Stimulated activated CD8-positive, alpha-beta memory T cell treated with anti-CD3 and anti-CD28 coated beads, Interleukin-15, amount 100 ng/mL, for 1 hour (primary cell): ENCODE measurements at places on chromosomes 12 and 14.

- no peak for DNase-seq
These were observed 70.5 kb downstream of the TMEM260 start for GRCh38 chr14:56650048-56650447.

DNA sequence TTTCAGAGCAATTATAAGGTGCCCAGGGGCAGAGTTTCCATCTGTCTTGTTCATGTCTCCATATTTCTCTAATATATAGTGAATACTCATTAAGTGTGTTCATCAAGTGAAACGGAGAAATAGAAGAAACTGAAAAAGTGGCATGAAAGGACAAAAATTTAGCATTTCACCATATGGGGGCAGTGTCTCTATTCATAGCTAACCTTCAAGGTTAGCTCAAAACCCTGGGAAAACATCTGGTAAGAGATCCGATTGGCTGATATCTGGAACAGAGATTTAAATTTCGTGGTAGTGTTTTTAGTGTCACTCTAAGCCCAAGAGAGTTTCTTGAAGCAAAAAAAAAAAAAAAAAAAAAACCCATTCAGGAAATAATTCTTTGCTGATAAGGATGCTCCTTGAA lies 367.5 kb downstream of the DAD1 start:
- DNase-seq: no peak

DNA sequence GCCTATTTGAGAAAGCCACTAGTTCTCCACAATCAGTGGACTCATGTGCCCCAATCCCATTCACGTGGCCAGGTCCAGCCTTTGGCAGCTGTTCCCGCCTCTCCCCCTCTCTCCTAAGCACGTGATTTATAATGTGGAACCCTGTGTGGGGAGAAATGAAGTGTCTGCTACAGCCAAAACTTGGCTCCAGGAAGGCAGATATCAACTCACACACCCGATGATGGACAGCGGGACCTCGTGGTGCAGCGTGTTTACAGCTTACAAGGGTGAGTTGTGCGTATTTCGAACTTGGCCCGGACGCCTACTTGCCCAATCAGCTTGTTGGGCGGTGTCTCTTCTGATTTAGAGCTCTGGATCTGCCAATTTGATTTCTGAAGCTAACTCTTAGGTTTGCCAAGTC lies 38.1 kb upstream of the FAM181A start:
- DNase-seq: no peak

- no peak for DNase-seq
These were observed 95.8 kb downstream of the PRKCH start for GRCh38 chr14:61417141-61417540.

GRCh38 chr12:7959278-7959677 lies 23.3 kb upstream of the SLC2A3 start:
- DNase-seq: no peak

GRCh38 chr12:46604684-46605083 lies 221.1 kb downstream of the SLC38A4 start:
- no peak for DNase-seq

- no peak for DNase-seq
These were observed 148.0 kb upstream of the NUDT4 start for GRCh38 chr12:93229494-93230325.

DNA sequence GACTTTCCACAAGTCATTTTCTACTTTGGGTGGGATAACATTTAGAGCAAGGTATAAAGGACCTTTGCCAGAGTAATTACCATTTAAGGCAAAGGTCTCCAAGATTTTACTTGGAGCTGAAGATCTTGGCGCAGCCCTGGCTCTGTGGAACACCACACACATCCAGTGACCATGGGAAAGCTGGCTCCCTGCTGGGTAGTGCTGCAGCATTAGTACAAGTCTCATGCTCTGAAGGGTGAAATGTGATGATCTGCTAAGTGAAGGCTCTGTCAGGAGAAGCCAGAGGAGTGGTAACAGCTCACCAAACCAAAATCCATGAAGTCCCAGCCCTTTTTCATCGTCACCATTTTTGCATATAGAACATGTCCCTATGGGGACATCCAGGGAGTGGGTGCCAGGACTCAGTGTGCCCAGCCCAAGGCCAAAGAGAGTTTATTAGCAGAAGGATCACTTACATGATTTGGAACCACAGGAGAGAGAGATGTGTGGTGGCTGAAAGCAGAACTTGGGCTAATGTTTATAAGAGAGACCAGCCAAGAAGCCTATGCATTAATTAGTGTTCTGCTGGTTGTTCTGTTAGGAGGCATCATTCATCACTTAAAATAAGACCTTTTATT lies 110.7 kb downstream of the SLC38A6 start:
- DNase-seq: no peak

GRCh38 chr14:52355016-52355431 lies 40.9 kb downstream of the PTGER2 start:
- DNase-seq: no peak

GRCh38 chr12:105610459-105610858 lies 280.0 kb downstream of the C12orf75 start:
- no peak for DNase-seq

DNA sequence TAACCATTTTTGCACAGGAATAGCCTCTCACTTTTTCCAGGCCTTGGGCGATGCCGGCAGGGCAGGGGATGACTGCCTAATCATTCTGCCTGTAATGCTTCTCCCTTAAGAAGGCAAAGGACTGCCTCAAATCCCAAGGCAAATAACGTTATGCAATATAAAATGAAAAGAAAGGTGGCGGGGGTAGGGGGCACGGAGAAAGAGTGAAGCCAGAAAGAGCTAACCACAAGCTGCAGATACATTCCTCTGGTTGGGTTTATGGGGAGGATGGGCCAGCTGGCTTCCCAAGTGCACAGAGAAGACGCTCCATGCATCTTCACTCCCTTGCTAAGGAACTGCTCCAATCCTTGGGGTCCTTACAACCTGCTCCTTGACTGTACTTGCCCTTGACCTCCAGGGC lies 229.5 kb downstream of the FOXN3 start:
- DNase-seq: no peak

- no peak for DNase-seq
These were observed 100.5 kb downstream of the VEZT start for GRCh38 chr12:95318071-95318545.

DNA sequence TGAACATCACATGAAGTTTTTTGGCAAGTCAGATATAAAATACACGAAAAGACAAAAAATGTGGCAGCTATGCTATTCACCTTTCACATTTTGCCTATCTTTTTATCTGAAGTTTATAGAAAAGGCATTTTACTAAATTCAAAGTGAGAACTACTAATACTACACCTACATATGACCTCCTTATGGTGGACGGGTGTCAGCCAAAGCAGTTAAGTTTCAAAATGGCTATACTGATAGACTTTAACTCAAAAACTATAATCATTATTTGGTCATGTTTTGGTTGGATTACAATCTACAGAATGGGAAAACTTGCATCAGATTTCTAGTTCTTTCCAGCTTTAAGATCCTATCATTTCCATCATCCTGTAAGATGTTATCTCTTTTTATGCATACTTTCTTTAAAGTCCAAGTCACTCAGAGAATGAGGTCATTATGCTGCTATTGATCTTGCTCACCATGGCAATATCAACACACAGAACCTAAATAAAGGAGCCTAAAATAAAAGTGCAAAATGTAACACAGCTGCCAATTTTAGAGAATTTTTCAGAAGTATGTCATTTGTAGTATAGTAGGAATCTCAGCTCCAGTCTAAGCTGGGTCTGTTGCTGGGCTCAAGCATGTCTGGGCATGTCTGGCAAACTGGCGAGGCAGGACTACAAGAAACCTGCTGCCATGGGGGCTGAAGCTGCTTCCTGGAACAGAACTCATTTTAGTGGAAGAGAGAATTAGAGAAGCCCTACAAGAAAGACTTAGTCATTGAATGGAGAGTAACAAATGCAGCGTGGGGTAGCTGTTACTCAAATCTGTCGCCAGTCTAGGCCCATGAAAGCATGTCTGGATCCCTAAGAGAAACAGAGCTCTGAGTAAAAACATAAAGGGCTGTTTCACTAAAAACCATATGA lies 7.6 kb upstream of the AEBP2 start:
- no peak for DNase-seq

DNA sequence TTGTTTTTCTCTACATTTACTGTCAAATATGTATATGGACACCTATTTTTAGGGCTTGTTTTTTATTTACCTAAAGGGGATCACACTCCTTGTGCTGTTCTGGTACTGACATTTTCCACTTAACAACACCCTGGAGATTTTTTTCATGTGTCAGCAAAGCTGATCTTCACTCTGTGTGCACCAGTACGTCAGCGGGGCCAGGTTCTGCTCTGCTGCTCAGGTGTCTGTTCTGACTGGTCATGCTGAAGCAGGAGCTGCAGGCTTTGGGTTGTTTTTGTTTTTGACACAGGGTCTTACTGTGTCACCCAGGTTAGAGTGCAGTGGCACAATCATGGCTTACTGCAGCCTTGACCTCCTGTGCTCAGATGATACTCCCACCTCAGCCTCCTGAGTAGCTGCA lies 81.9 kb upstream of the CCND2 start:
- no peak for DNase-seq

DNA sequence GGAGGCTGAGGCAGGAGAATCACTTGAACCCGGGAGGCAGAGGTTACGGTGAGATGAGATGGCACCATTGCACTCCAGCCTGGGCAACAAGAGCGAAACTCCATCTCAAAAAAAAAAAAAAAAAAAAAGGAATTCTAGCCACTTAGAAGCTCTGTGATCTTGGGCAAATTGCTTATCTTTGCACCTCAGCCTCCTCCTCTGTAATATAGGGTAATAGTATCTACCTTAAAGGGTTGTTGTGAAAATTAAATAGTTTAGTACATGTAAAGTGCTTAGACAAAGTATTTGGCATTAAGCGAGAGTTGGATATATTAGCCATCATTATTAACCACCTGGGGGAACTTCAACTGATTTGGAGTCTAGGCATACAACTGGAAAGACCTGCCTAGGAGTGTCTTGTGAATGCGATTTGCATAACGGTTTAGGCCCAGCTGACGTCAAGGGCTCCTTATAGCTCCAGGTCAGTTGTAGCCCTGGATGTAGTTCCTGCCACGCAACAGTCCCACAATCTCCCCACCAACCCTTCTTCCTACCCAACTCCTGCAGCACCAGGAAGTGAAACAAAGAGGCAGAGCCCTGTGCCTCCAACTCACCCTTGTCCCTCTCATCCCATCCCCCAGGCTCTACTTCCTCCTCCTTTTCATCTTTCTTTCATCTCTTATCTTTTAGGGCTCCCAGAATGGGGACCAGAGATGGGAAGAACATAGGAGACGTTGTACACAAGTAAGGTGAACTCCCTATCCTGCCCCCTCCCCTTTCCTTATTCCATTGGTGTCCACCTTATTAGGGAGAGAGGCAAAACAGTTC lies 2.1 kb upstream of the IL23A start:
- DNase-seq: no peak

GRCh38 chr12:132487311-132487741 lies 2.6 kb upstream of the FBRSL1 start:
- DNase-seq: no peak
